ENCODE measurements at places on chromosomes 6 and 20.

GRCh38 chr6:35096129-35096862 is 44.8 kb downstream of the TCP11 start:
- DNase-seq: no peak

GRCh38 chr6:43221046-43221972 is 8.0 kb downstream of the DNPH1 start:
- no peak for DNase-seq

- no peak for DNase-seq
Measured at GRCh38 chr6:25792016-25792415, 37.5 kb downstream of the SLC17A4 start.

- DNase-seq: no peak
Measured at GRCh38 chr20:62880935-62881661, 19.5 kb upstream of the TCFL5 start.

- DNase-seq: no peak
Measured at GRCh38 chr20:48736636-48737035, 91.2 kb downstream of the PREX1 start.

DNA sequence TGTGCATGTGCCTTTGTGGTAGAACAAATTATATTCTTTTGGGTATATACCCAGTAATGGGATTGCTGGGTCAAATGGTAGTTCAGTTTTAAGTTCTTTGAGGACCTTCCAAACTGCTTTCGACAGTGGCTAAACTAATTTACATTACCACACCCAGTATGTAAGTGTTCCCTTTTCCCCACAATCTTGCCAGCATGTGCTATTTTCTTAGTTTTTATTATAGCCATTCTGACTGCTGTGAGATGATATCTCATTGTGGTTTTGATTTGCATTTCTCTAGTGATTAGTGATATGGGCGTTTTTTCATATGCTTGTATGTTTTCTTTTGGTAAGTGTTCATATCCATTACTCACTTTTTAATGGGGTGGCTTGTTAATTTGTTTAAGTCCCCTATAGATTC is 251.6 kb upstream of the DEFB112 start:
- DNase-seq: no peak

- DNase-seq: no peak
Measured at GRCh38 chr6:56381801-56382251, 134.4 kb upstream of the COL21A1 start.

- no peak for DNase-seq
Measured at GRCh38 chr20:44135417-44136204, 51.4 kb downstream of the JPH2 start.

DNA sequence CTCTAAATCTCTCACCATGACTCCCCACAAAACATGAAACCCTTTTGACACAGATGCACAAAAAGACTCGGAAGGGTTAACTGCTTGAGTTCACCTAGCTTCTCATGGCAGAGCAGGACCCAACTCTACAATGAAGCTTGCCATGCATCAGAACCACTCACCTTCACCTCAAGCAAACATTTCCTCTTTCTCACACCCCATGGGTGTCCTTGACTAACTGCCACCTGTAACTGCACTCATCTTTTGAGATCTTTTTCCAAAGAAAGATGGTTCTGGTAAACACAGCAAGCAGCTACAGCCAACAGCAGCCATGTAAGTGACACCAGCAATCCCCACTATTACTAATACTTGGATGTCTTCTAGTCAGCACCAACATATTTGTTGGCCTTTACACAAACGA is 76.5 kb downstream of the EFHC1 start:
- DNase-seq: no peak

DNA sequence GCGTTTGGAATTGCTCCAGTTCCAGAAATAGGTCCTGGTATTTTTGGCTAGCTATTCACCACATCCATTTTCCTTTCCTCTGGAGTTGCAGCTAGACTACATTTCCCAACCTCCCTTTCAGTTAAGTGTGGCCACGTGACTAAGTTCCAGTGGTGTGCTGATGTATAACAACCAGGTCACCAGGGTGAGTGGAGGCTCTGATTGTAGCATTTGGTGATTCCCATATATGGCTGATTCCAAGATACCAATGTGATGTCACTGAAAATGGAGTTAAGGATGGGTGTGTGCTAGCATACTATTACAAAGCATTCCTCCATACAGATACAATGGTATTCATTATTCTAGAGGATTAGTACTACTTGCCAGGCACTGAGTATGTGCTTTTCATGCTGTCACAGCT is 49.7 kb upstream of the STK35 start:
- DNase-seq: no peak

GRCh38 chr6:7628909-7629308 is 38.9 kb downstream of the SNRNP48 start:
- DNase-seq: no peak

Data from activated CD4-positive, alpha-beta T cell treated with anti-CD3 and anti-CD28 coated beads, Interleukin-2, Interleukin-6, amounts not matched to agents 100 ng/mL and 50 ng/mL, durations not matched to agents 16 hours and 8 hours (primary cell).